CD4-positive, alpha-beta T cell treated with Interferon alpha-2 for 1 hour (primary cell): ENCODE measurements at places on chromosomes 7 and 10.

DNA sequence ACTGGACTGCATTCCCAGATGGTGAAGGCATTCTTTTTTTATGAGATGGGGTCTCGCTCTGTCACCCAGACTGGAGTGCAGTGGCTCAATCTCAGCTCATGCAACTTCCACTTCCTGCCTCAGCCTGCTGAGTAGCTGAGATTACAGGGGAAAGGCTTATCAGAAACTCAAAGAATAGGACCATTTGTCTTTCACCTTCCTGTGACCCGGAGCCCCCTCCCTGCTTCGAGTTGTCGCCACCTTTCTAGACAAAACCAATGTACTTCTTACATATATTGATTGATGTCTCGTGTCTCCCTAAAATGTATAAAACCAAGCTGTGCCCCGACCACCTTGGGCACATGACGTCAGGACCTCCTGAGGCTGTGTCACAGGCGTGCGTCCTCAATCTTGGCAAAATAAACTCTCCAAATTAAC lies 1.8 kb upstream of the METTL27 start:
- DNase-seq, result no peak

- no peak for DNase-seq
Measured at GRCh38 chr7:8536431-8536830, 103.0 kb downstream of the NXPH1 start.

DNA sequence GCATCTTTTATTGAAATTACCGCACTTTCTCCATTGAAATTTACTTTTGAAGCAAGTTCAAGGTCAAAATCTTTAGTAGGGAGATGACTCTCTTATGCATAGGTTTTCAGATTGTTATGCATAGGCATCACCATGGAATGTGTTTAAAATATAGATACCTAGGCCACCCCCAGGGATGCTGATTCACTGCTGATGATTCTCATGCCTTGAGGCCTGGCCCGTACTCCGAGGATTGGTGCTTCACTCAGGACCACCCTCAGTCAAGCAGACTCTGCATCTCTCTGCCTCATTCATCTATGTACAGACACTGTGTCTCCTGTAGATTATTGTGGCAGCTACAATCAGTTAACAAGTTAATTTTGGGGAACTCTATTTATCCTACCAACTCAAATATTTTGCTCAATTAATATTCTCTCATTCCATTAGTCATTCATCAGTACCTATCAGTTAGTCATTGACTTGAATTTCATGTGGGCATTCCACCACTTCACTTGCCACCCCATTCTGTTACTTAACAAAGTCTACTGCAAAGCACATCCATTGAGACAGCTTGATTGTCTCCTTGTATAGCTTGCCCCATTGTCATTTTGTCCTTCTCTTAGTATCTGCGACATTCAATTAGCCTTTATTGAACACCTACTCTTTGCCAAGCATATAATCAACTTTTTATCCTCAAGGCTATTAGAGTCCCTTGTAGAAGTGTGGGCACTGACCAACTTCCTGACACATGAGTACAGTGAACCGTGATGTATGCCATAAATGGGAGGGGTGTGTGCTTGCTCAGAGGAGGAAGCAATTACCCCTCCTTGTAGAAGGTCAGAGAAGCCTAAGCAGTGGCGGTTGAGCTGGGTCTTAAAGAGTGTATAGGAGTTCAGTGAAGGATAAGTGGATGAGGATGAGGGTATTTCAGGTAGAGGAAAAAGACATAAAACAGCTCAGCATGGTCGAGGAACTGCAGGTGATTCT lies 255.6 kb upstream of the BMPER start:
- DNase-seq, result no peak

GRCh38 chr10:78472551-78472890 lies 438.9 kb downstream of the RPS24 start:
- DNase-seq, result no peak

DNA sequence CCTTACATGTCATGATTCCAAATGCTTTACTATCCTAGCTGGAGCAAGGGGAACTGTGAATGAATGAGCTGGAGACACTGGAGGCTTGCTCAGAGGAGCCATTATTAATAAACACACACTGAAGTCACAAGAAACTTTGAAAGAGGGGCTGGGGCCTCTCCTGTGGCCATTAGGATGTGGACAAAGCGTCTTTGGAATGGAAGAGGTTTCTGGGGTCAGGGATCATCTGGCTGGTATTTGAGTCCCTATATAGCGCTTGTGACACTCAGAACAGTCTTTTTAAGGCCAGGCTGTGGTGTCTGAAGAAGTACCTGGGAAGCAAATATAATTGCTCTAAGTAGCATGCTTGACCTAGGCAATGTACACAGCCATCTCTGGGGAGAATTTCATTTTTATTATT lies 193.0 kb downstream of the JCAD start:
- DNase-seq, result no peak

DNA sequence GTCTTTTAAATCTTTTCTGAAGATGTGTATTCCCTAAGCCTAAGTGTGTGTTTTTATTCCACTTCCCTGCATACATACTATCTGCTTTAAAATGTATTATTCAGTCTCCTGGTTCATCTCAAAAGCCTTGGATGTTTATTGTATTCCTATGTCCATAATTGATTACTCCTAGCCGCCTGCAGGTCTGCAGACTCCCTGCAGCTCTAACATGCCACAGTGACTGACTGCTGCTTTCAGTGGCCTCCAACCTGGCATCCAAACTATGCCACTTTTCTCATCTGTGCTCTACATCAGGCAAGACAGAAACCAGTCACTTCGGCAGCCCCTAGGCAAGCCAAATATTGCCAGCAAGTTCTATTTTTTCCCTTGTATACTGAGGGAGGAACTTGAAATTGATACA lies 81.7 kb downstream of the ABCA13 start:
- DNase-seq, result no peak

GRCh38 chr7:27922907-27923641 lies 183.1 kb downstream of the TAX1BP1 start:
- no peak for DNase-seq

- DNase-seq, result no peak
Measured at GRCh38 chr10:44781131-44781530, 130.0 kb upstream of the TMEM72 start.

DNA sequence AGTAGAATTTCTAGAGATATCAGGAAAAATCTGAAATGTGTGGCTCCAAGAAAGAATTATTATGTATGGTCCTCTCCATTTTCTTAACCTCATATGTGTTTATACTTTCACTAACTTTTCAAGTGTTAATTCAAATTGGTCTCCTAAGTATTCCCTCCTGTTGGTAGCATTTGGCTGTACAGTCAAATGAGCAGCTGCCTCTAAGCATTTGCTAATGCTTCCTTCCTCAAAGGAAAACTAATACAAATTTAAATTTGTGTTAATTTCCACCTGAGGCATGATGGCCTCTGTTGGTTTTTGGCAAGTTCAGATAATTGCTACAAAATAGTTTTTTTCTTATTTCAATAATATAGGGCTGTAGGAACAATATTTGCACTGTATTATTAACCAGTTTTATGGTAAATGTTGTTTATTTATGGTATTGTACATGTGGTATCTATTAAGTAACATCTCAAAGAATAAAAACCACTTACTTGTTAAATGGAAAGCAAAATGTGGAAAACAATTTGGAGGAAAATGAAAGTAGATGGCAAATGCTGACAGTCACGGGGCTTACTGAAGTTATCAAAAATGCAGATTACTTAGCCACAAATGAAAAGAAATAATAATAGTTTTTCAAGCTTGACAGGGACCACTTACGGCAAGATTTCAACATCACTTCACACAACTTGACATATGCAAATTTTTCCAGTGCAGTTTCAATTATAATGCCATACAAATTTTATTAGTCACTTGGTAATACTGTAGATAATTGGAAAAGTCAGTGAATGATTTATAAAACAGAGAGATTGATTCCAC lies 299.3 kb upstream of the MEOX2 start:
- DNase-seq, result no peak

DNA sequence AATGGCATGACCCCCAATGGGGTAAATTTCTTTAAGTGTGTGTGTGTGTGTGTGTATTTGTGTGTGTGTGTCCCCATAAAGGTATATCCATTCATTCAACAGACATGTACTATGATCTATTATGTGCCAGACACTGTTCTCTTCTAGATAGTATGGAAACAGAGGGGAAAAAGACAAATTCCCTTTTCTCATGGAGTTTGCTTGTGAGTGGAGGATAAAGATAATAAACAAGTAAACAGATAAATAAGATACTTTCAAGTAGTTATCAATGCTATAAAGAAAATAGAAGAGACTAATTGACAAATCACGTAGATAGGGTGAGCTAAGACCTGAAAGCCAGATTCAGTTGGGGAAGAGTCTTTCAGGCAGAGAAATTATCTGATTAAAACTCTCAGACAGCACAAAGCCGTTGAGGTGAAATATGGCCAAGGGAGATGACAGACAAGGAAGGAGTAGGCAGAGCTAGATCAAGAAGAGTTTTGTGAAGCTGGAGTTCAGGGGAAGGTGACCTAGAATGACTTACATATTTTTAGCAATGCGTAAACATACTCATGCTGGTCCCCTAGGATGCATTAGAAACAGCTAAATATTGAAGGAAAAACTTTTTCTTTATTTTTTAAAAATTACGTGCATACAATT lies 45.2 kb upstream of the DMTF1 start:
- no peak for DNase-seq

DNA sequence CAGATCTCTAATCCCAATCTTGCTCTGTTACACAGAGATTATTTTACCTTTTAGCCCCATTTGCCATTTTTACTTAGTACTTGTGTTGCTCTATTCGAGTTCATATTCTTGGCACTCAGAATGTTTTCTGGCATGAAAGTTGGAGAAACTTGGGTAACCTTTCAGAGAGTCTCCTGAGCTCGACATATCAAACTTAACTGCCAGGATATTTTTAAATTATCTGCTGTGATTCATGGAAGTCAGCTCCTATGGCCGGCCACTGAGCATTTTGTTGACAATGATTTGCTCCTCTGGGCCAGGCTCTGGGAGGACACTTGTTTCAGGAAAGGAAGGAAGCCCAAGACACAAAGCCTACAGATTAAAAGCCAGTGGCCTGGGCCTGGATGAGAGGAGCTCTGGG lies 396.7 kb downstream of the TNS3 start:
- DNase-seq, result no peak

- no peak for DNase-seq
Measured at GRCh38 chr10:52409195-52409594, 95.1 kb downstream of the DKK1 start.

DNA sequence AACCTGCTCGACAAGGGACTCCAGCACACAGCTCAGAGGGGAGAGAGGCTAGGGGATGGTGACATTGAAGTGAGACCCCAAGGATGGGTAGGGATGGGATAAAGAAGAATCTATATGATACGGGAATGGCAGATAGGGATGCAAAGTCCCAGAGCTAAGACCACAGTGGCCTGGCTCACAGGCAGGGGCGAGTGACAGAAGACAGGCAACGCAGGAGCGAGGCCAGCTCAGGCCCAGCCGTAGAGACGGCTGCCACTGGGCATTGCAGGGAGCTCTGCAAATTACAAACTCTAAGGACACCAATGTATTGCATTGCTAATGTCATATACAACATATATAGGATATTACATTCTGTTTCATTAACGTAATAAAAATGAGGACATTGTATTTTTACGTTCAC lies 131.4 kb downstream of the TCERG1L start:
- no peak for DNase-seq

DNA sequence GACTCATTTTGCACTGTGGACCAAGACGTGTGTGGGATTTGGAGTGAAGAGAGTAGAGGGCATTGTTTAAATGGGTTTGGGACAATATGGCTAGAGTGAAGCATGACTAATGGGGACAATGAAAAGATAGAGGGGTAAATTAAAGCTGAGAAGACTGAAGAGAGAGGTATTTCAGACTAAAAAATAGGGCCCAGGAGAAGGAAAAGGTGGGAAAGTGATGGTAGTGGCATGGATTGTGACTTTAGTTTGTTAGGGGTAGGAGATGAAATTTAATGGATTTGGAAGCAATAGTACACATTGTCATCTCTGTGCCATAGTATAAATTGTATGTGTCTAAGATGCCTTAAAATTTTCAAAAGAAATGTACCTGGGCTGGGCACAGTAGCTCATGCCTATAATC lies 18.2 kb downstream of the CDK1 start:
- DNase-seq, result no peak

- no peak for DNase-seq
Measured at GRCh38 chr10:79178614-79179163, 109.9 kb downstream of the ZMIZ1 start.

DNA sequence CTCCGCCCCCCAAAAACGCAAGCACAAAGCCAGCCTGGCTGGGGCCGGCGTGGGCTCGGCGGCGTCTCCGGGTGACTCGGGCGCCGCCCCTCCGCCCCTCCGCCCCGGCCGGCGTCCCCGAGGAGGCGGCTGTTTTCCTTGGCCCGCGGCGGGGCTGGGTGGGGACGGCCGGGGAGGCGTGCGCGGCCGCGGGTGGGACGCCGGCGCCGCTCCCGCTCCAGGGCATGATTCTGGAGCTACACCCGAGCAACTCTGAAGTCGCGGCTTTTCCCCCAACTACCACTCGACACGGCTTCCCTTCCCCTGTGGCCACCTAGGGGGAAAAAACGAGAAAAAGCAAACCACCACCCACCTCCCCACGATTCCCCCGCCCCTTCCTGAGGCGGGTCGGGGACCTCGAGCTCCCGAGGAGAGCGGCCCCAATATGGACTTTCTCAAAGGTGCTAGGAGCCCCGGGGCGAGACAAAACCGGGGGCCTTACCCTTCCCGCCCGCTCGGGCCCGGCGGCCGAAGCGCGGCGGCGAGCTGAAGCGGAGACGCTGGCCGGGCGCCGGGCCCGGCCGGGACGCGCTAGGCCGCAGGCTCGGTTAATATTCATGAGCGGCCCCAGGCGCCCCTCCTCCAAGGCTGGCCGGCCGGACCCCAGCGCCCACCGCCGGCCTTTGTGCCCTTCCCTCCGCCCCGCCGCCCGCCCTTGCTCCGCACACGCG lies 856 bp downstream of the ARHGAP21 start:
- peak; percentile 60 for DNase-seq

- DNase-seq, result no peak
Measured at GRCh38 chr7:97801108-97801507, 69.2 kb downstream of the TAC1 start.

DNA sequence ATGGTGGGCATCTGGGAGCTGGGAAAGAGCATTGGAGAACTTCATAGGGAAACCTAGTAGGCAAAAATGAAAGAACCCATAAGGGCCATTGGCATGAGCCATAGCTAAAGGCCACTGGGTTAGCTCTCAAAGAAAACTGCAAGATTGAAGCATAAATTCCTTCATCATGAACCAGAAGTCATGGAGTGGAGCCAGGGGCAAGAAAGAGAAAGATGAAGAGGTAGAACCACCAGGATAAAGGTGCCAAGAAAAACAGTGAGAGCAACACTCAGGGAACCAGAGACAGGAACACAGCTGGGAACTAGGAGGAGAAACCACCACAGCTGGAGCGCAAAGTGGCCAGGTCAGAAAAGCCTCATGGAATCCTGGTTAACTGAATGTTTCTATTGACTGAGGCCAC lies 11.5 kb upstream of the SGMS1 start:
- DNase-seq, result no peak
